GM12892 (cell line): ENCODE measurements at places on chromosomes 6 and 20.

GRCh38 chr20:63333241-63333836 is 27.8 kb downstream of the CHRNA4 start:
- no peak for DNase-seq

DNA sequence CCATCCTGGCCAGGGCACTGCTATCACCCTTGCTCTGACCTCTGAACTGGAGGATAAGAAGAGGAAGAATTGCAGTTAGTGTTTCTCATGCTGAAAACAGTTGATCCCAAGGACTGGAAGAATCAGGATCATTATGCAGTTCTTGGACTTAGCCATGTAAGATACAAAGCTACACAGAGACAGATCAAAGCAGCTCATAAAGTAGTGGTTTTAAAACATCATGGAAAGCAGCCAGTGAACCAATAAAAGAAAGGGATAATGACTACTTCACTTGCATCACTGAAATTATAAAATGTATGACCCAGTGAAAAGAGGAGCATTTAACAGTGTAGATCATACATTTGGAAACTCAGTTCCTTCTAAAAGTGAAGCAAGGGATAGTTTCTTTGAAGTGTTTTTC is 47.7 kb downstream of the DNAH8 start:
- DNase-seq: no peak

DNA sequence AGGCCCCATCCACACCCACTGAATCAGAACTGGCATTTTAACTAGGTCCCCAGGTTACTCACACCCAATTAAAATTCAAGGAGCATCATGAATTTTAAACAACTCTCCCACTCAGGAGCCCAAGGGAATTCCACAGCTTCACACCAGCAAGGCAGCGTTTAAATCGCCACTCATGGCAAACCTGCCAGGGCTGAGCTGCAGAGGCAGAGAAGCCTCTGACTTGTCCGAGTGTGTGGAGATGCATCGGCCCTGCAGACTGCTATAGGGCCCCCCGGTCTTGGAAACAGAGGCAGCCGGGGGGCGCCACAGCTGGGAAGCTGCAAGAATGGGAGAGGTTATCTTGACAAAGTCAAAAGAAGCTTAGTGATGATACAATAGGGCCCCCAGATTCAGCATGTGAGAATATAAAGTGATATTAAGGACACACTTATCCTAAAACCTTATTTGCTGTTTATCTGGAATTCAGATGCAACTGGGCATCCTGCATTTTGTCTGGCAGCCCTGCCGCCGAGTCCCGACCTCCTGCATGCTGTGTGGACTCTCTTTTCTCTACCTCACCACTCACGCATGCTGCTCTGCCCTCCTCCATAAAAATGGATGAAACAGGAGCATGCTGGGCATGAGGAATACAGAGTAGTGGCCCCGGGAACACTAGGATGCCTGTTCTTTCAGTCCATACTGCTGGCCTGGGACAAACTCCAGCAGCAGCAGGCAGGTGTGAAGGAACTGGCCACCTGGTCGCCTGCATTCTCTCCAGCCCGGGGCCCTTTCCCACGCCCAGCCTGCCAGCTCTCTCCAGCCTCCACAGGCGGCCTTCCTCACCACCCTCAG is 126.1 kb downstream of the PXDC1 start:
- DNase-seq: no peak

- DNase-seq: no peak
Observed at GRCh38 chr6:24357336-24358218, at the start of gene DCDC2. DCDC2 (minus strand) TSS chr6:24358059; CDS start chr6:24357750, 309 bp downstream.

DNA sequence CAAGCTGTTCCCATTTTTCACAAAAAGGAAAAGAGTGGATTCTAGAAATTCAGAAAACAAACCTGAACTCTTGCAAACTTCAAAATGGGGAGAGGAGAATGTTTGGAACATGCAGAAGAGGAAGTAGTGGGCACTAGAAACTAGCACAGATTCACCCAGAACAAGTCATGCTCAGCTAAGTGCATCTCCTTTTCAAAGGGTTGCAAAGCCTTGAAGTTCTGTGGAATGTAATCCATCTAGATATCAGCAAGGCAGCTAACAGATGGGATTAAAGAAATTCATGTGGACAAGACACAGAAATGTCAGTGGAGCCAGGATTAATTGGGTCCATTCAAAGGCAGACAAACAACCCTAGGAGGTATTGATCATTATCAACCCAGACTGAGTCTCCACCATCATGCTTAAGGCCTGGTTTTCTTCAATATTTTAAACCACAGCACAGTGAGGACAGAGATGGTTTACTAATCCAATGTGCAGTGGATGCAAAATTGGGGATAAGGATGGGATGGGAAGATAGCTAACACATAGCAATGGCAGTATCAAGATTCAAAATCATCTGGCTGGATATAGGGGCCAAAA is 31.3 kb downstream of the KCNK5 start:
- no peak for DNase-seq

DNA sequence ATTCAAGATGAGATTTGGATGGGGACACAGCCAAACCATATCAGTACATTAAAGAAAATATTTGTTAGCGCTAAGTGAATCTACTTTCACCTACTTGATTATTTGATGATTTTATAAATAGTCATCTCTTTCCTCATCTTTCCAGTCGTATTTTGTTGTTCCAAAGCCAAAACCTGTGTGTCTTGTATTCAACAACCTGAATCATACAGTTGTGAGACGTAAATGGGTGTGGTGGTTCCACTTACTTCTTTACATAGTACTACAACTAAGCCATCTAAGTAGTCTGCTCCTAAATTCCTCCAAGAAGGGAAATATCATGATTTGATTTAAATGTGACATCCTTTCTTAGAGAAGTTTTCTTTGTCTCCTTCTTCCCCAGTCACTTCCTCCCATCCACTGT is 132.8 kb downstream of the ESR1 start:
- DNase-seq: no peak

GRCh38 chr20:43564993-43565757 is 6.3 kb downstream of the SGK2 start:
- DNase-seq: no peak

- no peak for DNase-seq
Observed at GRCh38 chr6:98769546-98769945, 64.8 kb upstream of the POU3F2 start.

- no peak for DNase-seq
Observed at GRCh38 chr6:108988296-108988695, 106.3 kb downstream of the SESN1 start.

GRCh38 chr6:12348530-12349511 is 58.7 kb downstream of the EDN1 start:
- DNase-seq: no peak

- DNase-seq: no peak
Observed at GRCh38 chr6:109526905-109527628, 44.0 kb upstream of the ZBTB24 start.

- DNase-seq: no peak
Observed at GRCh38 chr20:20664795-20665589, 47.5 kb downstream of the RALGAPA2 start.

GRCh38 chr6:27662769-27663168 is 189.9 kb upstream of the ZNF184 start:
- DNase-seq: no peak

- peak; percentile 74 for DNase-seq
Observed at GRCh38 chr20:44683263-44684046, 31.7 kb upstream of the CCN5 start.

DNA sequence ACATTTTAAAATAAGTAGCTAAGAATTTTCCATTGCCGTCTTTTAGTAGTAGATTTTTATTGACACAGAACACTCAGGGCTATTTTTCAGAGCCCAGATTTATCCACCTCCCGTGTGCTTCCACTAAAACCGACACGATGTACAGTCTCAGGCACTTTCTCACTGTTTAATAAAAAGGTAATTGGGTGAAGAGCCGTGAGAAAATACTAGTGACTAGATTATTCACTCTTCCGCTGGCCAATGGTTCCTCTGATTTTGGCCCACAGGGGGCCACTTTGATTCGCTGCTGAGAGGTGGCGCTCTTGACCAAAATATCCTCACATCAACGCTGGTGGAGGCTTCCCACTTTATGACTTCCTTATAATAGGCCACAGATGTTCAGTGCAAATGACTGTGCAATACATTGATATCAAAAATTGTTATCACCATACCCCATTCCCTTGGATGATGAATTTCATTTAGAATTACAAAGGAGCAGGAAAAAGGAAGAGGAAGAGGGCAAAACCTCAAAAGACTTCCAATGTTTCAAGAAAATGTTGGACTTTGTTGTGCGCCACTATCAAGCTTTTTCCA is 12.3 kb upstream of the HDDC2 start:
- no peak for DNase-seq

GRCh38 chr6:138987643-138988468 is at the start of gene REPS1:
REPS1 (minus strand) TSS chr6:138988253; CDS start chr6:138987682, 571 bp downstream.
- peak; percentile 91 for DNase-seq

- DNase-seq: no peak
Observed at GRCh38 chr6:13980534-13980933, 55.8 kb downstream of the RNF182 start.

- DNase-seq: no peak
Observed at GRCh38 chr6:107786709-107787588, 37.2 kb downstream of the SCML4 start.

DNA sequence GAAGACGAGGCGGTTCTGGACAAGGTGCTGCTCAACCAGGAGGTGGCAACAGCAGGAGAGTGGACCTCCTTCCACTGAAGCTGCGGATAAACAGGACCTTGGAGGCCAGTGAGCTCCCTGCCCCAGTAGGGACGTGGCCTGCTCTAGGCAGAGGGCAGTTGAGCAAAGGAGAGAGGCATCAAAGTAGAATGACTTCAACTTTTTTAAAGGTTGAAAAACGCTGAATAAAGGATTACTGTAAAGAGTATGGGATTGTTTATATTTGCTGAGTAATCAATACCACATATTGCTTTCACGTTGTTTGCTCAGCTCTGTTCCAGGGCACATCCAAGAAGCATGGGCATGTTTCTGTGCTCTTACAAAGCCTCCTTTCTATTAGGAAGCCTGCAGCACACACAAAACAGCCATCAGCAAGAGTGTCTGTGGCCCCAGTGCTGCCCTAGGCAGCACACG is 48.1 kb downstream of the ERMARD start:
- DNase-seq: no peak

DNA sequence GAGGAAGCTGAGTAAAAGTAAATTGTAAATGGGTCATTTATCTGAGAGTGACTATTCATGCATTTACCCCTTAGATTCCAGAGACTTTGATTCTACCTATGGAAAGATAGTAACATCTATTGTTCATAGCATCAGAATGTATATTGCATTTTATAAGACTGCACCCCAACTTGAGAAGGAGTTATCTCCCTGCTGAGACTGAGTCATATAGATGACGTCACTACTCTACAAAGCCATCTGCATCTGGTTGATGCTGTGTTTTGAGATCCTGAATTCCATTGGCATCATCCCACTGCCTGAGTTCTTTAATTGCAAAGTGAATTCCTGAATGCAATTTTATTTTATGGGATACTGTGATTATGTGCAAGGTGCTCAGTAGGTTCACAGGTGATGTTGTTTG is 444.0 kb upstream of the SLC35B3 start:
- DNase-seq: no peak

- no peak for DNase-seq
Observed at GRCh38 chr6:116115781-116116180, 10.2 kb downstream of the COL10A1 start.

DNA sequence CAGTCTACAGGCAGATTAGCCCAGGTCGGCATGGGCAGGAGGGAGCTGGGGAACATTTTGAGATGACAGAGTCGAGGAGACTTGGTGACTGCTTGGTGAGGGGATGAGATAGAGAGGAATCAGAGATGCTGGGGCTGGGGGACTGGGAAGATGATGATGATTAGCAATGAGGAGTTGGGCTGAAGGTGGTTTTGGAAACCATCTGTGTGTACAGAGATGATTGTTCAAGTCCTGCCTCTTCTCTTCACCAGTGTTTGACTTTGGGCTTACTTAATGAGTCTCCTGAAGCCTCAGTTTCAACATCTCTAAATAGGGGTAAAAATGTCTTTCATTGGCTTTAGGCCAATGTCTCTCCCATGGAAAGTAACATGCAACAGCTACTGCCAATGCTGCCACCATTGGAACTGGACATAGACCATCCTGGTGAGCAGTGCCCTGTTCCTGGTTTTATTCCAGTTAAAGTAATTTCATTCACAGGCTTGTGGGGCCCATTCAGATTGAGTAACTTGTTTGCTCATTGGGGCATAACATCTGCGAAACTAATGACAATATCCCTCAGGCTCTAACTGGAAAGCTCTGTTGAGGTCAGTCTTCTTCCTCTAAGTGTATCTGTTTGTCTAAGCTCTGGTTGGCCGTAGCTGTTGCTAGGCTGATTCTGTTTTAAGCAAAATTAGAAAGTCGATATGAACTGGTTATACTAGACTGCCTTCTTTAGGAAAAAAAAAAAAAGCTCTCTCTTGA is 99.1 kb downstream of the ARMC2 start:
- no peak for DNase-seq

- no peak for DNase-seq
Observed at GRCh38 chr6:23036406-23036983, 467.1 kb downstream of the HDGFL1 start.

DNA sequence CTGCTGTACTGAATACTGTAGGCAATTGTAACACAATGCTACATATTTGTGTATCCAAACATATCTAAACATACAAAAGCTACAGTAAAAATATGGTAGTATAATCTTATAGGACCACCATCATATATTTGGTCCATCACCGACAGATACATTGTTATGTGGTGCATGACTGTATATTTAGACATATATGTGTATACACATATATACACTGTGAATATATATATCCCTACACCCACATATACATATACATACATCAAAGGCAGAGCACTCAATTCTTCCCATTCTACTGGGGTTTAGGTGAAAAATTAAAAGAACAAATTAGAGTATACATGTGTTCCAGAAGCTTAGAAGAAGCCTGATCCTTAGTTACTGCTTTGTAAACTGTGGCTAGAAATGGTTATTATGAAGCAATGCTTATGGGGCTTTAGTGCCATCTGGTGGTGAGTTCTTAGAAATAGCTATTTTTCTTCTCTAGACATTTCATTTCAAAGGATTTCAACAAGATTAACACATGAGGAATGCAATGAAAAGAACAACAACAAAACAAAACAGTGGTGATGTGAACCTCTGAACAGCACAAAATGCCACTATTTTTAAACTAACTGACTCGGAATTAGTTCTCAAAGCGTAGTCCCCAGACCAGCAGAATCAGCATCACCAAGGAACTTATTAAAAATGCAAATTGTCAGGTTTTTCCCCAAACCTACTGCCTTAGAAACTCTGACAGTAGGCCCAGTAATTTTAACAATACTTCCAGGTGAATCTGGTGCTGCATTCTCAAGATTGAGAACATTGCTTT is 38.0 kb downstream of the PKHD1 start:
- no peak for DNase-seq

DNA sequence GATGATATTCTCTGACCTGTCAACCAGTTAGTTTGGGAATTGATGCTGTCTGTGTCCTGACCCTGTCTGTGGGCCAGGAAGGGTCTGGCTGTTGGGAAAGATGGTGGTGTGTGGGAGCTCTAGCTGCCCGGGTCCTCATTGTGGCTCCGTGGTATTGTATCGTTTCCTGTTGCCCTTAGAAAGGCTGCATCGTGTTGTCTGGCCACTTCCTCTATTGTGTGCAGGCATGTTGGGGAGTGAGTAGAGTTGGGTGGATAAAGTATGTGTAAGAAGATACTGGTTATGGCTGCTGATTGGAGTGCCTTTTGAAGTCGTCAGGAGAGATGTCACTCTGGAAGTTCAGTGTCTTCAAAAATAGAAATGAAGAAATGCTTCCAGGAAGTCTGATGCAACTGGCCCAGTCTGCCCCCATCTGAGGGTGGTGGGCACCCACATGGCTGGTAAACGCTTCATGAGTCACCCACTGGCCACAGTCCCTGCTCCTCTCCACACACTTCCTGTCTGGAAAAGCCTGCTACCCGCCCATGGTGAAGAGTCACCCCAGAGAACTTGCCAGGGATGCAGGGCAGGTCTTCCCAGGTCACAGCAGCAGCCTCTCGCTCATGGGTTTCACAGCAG is 27.9 kb downstream of the PPARD start:
- peak; percentile 46 for DNase-seq
